ENCODE measurements at places on chromosomes 11 and 22.

DNA sequence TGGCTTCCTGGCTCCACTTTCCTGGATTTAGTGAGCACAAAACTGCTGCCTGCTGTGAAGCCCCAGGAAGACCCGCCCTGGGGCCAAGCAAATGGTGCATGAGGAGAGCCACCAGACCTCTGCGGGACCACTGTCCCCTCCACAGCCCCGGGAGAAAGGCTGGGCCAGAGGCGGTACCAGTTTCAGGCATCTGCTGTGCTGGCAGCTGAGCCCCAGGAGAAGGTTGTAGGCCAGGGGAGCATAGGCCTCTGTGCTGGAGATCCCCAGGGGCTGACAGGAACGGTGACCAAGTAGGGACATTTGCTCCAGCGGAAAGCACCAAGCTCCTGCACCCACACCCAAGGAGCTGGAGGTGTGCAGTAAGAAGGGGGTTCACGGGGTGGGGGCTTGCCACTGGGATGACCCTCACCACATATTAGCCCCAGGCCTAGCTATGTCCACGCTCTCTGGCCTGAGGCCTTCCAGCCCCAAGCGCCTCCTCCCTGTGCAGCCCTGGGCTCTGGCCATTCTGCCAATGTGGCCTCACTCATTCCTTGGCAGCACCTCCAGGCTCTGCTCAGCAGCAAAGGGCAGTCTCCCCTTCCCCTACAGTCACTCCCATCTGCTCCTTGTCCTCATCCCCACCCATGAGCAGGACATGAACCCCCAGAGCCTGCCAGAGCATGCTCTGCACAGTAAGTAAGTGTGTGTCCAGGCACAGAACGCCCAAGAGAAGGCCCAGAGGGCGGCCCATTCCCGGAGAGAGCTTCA lies 24.0 kb upstream of the COMT start:
- DNase-seq = no peak

DNA sequence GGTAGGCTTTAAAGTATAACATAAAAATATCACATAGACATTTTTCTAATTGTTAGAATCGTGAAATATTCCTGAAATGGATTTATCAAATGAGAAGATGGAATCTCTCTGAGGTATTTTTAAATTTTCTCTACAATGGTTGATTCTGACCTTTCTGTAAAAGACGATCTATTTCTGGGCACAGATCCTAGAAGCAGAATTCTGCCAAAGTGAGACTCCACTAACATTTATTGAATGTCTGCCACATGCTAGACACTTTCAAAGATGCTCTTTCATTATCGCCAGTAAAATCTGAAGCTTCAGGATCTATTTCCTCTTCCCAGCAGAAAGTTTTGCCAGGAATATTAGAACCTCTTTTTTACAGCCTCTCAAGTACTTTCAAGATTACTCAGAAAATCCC lies 64.1 kb upstream of the TMEM45B start:
- DNase-seq = no peak

DNA sequence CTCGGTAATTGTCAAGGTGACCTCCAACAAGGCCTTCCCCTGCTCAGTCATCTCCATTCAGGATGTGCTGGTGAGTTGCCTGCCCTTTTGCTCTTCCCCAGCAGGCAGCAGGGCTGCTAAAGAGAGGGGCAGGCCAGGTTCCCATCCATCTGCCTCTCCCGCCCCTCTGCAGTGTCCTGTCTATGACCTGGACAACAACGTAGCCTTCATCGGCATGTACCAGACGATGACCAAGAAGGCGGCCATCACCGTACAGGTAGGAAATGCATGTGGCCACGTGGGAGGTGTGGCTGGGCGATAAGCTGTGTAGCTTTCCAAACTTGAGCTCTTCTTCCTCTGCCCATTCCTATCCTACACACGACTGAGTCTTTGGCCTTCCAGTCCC lies 4.0 kb downstream of the SIDT2 start:
- no peak for DNase-seq

DNA sequence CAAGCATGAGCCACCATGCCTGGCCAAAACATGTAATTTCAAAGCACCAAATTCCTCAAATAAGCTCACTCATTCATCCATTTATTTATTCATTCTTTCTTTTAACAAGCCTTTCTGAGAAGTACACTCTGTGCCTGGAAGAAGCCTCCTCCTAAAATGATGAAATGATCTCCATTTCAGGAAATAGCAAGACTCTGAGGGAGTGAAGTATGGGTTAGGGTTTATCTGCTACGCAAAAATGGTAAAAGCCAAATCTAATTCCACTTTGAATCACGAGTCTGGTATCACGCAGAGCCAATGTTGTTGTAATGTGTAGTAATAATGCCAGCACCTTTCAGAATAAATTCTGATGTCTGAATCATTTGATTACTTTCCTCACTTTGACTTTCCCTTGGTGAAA lies 1041.8 kb downstream of the LRRC4C start:
- no peak for DNase-seq

DNA sequence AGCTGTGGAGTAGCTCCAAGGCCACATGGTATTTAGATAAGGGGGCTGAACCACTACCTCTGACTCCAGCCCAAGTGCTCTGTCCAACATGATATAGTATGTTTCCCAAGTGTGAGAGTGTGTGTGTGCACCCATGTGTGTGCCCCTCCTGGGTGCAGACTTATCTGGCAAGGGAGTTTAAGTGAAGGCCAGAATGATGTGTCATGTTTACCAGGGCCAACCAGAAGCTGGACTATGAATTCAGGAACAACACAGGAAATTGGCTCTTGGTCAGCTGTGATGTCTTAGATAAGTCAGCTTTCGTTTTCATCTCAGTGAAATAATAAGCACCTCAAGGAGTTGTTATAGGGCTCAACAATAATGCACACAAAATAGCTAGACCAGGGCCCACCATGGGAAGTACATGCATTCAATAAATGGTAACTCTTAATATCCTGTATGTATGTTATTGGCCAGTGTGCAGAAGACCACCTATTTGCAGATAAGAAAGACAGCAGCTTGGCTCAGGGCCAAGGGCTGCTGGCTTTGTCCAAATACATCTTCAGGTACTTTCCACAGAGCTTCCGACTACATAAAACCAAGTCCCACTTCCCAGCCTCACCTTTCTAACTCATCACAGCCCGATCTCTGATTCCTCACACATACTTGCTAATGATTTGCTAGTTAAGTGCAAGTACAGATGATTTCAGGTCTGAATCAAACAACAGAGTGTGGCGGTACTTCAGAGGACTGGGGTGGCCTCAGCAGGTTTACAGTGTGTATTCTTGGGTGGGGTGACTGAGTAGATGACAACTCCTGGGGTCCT lies 120.9 kb downstream of the ME3 start:
- DNase-seq = no peak

GRCh38 chr11:390175-390574 lies 3.8 kb upstream of the PKP3 start:
- DNase-seq = no peak

DNA sequence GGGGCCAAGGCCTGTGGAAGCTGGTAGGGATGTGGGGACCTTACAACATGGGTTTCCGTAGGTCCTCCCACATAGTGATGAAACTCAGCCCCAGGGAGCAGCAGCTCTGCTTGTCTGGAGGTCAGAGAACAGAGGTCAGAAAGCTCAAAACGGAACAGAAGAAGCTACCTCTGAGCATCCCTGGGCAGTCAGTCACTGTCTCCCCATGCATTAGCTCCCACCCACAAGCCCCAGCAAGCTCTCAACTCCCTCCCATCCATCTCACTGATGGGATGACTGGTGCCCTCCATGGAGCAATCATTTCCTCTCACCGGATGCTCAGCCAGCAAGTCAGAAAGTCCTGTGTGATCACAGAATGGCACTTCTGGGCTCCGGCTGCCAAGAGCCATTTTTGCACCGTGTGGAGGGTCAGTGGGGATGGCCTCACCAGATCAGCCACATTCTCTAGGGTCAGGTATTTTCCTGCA lies 1.9 kb downstream of the TPP1 start:
- peak; percentile 83 for DNase-seq

DNA sequence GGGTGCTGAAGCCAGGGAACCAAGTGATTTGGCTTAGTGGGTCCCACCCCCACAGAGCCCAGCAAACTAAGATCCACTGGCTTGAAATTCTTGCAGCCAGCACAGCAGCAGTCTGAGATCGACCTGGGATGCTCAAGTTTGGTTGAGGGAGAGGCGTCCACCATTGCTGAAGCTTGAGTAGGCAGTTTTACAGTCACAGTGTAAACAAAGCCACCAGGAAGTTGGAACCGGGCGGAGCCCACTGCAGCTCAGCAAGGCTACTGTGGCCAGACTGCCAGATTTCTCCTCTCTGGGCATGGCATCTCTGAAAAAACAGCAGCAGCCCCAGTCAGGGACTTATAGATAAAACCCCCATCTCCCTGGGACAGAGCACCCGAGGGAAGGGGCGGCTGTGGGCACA lies 424.1 kb upstream of the TENM4 start:
- no peak for DNase-seq

DNA sequence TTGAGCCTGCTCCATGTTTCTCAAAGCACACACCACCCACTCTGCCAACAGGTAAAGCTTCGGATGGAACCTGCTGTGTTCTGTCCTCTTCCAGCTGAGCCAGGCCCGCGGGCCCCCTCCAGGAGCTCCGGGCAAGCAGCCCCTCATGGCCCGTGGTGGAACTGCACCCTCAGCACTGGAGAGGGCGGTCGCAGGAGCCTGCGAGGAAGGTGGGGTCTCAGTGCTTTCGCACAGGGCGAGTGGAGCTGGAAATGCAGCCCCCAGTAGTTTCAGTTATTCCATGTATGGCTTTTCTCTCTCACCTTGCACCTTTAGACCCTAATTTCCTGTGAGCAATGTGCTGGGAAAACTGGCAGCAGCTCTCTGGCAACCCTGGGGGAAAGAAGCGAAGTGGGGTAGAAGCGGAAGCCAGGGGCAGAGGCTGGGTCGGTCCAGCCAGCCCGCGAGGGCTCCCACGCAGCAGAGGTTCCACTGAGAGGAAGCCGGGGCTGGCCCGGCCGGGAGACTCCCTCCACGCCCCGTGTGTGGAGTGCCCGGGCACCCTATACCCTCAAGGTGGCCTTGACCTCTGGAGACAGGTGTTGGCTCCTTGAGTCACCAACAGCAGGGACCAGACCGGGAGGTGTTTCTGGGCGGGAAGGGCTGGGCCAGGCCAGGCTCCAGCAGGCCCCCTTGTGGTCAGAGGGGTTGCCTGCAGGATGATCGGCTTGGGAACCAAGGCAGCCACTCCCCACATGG lies 119.9 kb upstream of the TMEM45B start:
- DNase-seq = peak; percentile 14

- DNase-seq = peak; percentile 60
These were observed 70.5 kb upstream of the TNRC6B start for GRCh38 chr22:40107244-40107643.

GRCh38 chr11:110380836-110381622 lies 48.7 kb upstream of the FDX1 start:
- DNase-seq = peak; percentile 84

GRCh38 chr11:60756307-60757032 lies at the start of gene MS4A15:
TSS of gene MS4A15 (plus strand) at chr11:60756867. CDS start at chr11:60763734, 6,867 bp downstream.
- no peak for DNase-seq

- DNase-seq = no peak
These were observed 20.1 kb upstream of the OR8D2 start for GRCh38 chr11:124340142-124340447.

GRCh38 chr11:49208006-49208721 lies at the start of gene FOLH1:
TSS of gene FOLH1 (minus strand) at chr11:49208602. CDS start at chr11:49208409, 193 bp downstream.
- DNase-seq = peak; percentile 10

GRCh38 chr11:88354912-88355311 lies 17.4 kb upstream of the CTSC start:
- DNase-seq = peak; percentile 84

DNA sequence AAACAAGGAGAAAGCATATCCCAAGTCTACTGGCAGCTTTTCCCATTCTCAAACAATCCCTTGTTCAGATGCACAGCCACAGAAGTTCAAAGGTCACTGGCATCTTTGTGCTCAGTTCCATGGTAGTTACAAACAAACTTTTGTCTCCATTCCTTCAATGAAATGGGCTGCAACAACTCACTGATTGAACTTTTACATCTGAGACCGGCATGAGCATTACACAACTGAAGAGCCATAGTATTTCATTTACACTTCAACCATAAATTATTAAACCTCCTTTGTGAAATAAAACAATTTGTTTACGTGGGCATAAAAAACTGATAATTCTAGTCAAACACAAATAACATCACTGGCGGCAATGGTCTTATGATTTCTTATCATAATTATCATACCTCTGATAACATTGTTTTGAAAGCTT lies 67.8 kb upstream of the ARHGAP32 start:
- DNase-seq = no peak

- no peak for DNase-seq
These were observed 16.7 kb downstream of the INCENP start for GRCh38 chr11:62140304-62141110.

GRCh38 chr11:32411942-32412615 lies 23.3 kb downstream of the WT1 start:
- DNase-seq = no peak

DNA sequence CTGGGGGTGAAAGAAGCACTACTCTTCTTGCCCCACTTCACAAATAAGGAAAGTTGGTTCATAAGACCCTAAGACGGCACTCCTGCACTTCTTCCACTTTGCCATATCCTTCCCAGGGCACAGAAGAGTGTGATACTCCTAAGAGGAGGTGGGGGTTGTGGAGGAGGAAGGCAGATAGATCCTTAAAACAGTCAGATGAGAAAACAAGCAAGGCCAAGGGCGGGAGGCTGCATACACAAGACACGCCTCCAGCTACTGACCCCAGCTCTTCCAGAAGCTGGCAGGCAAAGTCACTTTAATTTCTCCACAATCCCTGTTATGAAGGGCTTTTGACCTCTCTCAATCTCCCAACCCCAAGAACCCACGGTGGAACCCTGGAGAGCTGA lies 1.6 kb upstream of the CHRM4 start:
- no peak for DNase-seq

- no peak for DNase-seq
These were observed 24.6 kb downstream of the DCPS start for GRCh38 chr11:126328444-126328843.

GRCh38 chr22:26617271-26618199 lies at the start of gene CRYBB1:
TSS of gene CRYBB1 (minus strand) at chr22:26618027. CDS start at chr22:26616319, 1,708 bp downstream.
- DNase-seq = no peak

GRCh38 chr11:114316980-114317786 lies 21.0 kb downstream of the NNMT start:
- DNase-seq = no peak

DNA sequence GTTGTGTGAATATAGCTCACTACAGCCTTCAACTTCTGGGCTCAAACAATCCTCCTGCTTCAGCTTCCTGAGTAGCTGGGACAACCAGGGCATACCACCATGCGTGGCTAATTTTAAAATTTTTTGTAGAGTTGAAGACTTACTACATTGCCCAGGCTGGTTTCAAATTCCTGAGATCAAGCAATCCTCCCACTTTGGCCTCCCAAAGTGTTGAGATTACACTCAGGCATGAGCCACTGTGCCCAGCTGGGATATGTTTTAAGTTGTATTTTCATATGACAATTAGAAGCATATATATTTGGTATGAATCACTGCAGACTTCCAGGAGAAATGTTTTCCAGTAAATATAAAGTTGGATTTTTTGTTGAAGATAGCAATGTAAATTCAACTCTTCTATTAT lies 15.4 kb downstream of the DDX10 start:
- DNase-seq = no peak

DNA sequence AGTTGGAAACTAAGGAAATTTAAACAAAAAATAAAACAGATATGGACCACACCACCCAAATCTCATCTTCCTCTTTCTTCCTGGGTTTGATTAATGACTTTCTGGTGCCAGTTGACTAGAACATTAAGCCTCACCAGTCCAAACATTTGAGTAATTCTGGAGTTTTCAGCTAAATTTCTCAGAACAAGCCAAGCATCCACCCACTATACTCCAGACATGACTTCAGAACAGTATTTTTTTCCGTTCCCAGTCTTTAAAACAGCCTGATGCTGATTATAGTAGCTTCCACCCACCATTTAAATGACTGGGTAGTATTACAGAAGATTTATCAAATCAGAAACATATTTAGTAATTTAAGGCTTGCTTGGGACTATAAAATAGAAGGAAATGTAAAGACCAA lies 230.9 kb upstream of the UBASH3B start:
- no peak for DNase-seq

Measured in inflammatory macrophage treated with lipopolysaccharide for 4 hours (primary cell).